Epithelial cell of prostate (primary cell): ENCODE measurements at places on chromosomes 3 and 15.

DNA sequence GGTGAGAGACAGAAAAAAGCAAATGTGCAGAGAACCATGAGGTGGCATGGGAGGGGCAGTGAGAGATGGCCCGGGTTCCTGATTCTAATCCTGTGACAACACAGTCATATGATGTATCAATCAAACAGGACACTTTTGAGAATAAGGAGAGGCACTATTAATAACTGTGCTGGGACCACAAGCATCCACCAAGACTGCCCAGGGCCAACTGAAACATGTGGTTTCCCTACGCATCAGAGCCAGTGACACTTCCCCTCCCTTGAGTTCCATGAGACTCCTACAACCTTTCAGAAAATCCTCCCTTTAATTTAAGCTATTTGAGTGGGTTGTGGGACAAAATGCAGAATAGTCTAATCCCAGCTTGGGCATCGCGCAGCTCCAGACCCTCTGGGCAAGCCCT, 17.4 kb downstream of the SH3BP5 start:
- no peak for DNase-seq

GRCh38 chr3:180926526-180926925, 14.1 kb downstream of the FXR1 start:
- no peak for DNase-seq

- DNase-seq, result no peak
These were observed 537 bp upstream of the SCAP start for GRCh38 chr3:47476330-47476626.

DNA sequence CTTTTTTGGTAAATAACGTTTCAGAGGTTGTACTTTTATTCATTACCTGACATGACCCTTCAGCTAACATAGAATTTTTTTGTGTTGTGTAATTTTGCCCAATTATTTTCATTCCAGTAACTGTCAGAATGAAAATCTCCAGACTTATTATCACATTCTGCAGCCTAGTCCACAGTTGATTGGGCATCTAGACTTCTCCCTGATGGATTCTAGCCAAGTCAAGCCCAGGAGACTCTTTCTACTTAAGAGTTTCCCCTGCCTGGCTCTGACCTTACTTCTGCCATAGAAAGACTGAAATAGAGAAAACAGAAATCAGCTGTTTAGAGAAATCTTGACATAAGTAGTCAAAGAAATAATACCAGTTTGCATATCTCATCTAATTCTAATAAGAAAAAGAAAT, 82.9 kb upstream of the CDAN1 start:
- DNase-seq, result no peak

- no peak for DNase-seq
These were observed 45.2 kb downstream of the PTPN9 start for GRCh38 chr15:75533945-75534344.

- DNase-seq, result no peak
These were observed 115.6 kb downstream of the SENP2 start for GRCh38 chr3:185701611-185702261.

DNA sequence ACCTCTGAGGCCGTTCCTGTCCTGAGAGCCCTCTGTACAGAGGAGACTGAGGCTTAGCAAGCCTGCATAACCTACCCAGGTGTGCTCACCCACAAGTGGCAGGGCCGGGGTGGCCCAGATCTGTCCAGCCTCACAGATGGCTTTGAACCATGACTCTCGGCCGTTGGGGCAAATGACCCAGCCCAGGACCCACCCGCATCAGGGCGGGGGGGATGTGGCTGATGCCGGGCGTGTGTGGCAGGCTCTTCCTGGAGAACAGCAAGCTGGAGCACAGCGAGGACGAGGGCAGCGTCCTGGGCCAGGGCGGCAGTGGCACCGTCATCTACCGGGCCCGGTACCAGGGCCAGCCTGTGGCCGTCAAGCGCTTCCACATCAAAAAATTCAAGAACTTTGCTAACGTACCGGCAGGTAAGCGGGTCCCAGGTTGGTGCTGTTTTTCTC, 133.5 kb downstream of the LRRK1 start:
- DNase-seq, result no peak

DNA sequence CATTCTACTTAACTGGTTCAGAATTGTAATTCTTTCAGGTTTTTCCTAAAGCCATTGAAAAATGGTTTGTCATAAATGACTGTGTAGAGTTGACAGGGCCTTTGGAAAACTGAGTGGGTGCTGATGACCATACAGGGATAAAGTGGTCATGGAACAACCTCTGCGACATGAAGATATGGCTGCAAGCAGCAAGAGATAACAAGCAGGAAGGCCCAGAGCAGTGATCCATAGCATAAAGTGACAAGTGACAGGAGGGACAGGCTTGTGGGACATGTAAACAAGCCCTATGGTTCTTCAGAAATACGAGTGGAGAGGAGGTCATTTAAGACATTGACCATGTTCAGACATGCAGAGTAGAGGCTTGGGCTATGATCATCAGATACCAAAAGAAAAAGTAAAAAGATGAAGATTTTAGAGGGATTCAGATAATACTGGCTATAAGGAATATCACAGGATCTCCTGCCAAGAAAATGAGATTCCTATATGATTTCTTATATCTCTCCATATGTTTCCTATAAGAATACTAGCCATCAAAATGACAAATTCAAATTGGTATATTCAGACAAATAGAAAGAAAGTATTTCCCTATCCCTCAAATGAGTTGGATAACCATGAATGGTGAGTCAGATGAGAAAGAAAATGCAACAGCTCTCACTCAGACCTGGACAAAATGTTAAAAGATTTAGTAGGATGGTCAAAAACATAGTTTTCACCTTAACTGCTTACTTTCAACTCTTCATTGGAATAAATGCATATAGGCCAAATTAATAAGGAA, 827.6 kb upstream of the CFAP20DC start:
- DNase-seq, result no peak

- DNase-seq, result no peak
These were observed 351.5 kb upstream of the ICE2 start for GRCh38 chr15:60830479-60830878.

- no peak for DNase-seq
These were observed 692 bp downstream of the UBE2E2 start for GRCh38 chr3:23203708-23204330.

DNA sequence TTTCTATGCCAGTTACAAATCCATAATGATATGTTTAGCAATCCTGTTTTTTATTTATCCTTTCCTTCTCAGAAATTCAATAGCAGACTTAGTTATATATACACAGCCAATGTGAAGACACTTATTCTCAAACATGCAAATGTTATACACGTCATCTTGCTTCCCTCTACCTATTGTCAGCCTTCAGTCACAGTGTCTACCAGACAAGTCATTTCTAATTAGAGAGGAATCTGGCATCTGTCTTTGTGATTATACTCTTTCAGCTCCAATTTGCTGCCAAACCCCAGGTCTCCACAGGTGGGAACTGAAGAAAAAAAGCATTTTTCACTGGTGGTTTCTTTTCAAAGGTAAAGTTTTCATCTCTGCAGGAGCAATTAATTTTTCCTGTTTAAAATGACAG, 793.1 kb downstream of the AGBL1 start:
- DNase-seq, result no peak

- DNase-seq, result no peak
These were observed 27.4 kb upstream of the NOX5 start for GRCh38 chr15:68987120-68987519.

GRCh38 chr15:67839499-67839928, 331 bp downstream of the RNU6-1 start:
- no peak for DNase-seq

DNA sequence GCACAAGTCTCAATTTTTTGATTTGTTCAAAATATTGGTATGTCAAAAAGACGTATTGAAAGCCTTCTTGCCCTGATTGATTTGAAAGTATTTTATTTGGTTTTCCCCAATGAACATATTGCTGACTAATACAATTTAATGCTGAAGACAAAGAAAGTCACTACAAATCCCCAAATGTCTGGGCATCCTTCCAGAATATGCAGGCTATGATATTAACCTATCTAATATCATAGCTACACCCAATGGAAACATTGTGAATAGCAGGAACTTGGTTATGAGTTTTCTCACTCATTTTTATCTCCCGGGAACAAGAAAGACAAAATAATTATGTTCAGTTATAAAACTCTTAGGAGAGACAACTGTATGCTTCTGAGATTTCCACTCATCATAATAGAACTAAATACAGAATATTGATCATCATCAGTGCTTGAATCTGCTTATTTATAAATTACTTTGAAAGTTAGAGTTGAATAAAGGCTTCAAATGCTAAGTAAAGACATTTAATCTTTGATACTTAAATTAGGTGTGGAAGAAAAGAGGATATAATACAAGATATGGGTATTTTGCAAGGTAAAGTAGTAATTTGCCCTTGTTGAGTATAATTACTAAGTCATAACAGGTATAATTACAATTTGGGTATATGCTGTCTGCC, 483.9 kb downstream of the RBMS3 start:
- DNase-seq, result no peak

DNA sequence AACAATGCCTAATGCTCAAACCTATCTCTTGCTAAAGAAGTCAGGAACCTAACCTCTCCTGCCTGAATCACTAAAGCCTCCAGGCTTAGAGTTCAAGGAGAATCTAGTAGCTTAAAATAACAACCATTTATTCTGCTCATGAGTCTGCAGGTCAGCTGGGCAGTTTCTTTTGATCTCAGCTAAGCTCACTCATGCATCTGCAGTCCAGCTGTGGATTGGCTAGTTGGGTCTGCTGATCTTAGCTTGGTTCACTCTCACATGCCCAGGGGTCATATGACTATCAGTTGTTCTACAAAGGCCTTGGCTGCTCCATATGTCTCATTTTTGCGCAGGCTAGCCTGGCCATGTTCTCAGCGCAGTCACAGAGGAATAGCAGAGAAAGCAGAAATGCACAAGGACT, 109.2 kb upstream of the STT3B start:
- peak; percentile 12 for DNase-seq

DNA sequence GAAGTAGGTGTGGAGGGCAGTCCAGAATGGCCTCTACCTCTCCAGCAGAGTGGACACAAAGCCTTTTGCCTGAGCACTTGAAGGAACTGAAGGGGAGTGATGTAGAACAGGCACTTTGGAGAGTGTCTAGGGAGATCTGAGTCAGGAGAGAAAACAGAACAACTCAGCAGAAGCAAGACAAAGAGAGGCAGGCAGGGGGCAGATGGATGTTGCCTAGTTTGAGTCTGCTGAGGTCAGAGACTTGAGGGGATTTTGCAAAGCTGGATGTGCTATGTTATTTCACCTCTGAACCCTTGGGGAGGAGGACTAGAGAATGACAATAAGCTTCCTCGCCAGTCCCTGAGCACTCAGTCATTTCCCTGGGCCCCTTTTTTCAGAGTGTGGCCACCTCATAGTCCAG, 366.4 kb downstream of the EPHB1 start:
- no peak for DNase-seq

DNA sequence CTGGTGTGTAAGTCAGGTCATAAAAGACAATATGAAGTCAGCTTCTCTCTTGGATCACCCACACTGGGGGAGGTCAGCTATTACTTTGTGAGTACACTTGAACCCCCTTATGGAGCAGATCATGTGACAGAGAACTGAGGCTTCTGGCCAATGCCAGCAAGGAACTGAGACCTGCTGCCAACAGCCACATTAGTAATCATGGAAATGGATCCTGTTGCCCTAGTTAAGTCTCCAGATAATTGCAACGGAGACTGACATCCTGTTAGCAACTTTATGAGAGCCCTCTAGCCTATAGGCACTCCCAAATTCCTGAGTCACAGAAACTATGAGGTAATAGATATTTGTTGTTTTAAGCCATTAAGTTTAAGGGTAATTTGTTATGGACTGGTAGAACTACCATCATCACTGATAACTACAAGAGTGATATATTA, 110.4 kb upstream of the GMNC start:
- peak; percentile 64 for DNase-seq

GRCh38 chr3:2589336-2589969, 490.8 kb downstream of the CNTN4 start:
- no peak for DNase-seq

DNA sequence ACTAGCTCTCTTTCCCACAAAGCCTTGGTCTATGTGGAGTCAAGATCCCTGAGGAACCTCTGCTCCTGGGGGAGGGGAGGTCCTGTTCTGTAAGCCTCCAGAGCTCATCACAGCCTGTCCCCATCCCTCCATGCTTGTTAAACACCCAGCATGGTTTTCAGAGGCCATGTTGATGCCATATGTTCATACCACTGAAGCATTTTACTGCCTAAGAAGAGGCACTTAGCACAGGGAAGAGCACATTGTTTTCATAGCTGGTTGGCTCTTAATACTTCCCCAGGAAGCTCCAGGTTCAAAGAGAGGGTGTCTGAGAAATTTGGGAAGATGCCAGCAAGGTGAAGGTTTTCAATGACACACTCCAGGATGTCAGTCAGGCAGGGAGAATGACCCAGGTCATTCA, 25.6 kb downstream of the CPNE4 start:
- no peak for DNase-seq

GRCh38 chr3:46143951-46144473, 64.1 kb downstream of the CCR1 start:
- DNase-seq, result no peak

DNA sequence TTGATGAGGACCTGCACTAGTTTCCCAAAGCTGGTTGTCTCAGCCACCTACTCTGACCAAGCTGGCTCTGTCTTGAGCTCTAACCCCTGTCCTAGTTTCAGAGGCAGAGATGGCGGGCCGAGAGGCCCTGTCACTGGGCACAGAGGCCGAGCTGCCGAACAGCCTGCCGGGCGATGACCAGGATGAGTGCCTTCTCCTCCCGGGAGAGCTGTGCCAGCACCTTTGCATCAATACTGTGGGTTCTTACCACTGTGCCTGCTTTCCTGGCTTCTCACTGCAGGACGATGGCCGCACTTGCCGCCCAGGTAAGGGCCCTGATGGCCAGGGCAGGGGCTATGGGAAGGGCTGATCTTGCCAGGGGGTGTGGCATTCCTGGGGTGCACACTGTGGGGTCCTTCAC, 69.1 kb downstream of the FBLN2 start:
- DNase-seq, result no peak

DNA sequence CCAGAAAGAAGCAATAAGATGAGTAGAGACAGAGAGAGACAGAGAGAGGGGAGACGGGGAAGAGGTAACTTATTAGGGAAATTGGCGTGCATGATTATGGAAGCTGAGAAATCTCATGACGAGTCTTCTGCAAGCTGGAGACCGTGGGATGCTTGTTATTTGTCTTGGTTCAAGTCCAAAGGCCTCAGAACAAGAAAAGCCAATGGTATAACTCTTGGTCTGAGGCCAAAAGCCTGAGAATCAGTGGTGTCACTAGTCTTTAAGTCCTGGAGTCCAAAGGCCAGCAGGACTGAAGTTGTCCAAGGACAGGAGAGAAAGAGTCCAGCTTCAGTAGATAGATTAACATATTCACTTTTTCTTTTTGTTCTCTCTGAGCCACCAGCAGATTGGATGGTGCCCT, 613.6 kb downstream of the CADM2 start:
- DNase-seq, result no peak

- no peak for DNase-seq
These were observed 27.8 kb downstream of the FAM43A start for GRCh38 chr3:194713299-194714136.

GRCh38 chr15:70376031-70376928, 278.6 kb upstream of the TLE3 start:
- DNase-seq, result no peak
